Dermis lymphatic vessel endothelial cell (primary cell): ENCODE measurements at places on chromosomes 7 and 10. TPM values are rescaled to one million over a fixed set of nuclear protein-coding genes. Genes with fewer than 3 reads are reported as not detected.

The UCN3 gene
- total RNA-seq: not detected in 2 replicates

The SLC16A9 gene
- total RNA-seq: under 0.01 TPM in 1 of 2 replicates, not detected in the other

The SLC39A12 gene
- not detected in 2 replicates for total RNA-seq

The BEND7 gene
- 6.7 and 9.3 TPM in 2 replicates for total RNA-seq

The CCL24 gene
- not detected in 2 replicates for total RNA-seq

The CDH23 gene
- total RNA-seq: under 0.01 TPM in 2 replicates
